ENCODE measurements at places on chromosomes 3 and 15. TPM values are rescaled to one million over a fixed set of nuclear protein-coding genes. Genes with fewer than 3 reads are reported as not detected.

IGSF10 gene
- 0.32 TPM for total RNA-seq

LRRC58 gene
- 25.5 TPM for total RNA-seq

SLC28A2 gene
- total RNA-seq = not detected

SERINC4 gene
- total RNA-seq = 0.08 TPM

CXCR6 gene
- not detected for total RNA-seq

MUSTN1 gene
- total RNA-seq = not detected

BSN gene
- 0.57 TPM for total RNA-seq

UBR1 gene
- total RNA-seq = 32.2 TPM

CACNA1D gene
- total RNA-seq = 4.3 TPM

THOC7 gene
- 87.1 TPM for total RNA-seq

C3orf22 gene
- total RNA-seq = not detected

RTP1 gene
- not detected for total RNA-seq

CYP8B1 gene
- total RNA-seq = 0.11 TPM

PAK2 gene
- 26.5 TPM for total RNA-seq

CPLX3 gene
- total RNA-seq = 0.08 TPM

RHCG gene
- total RNA-seq = not detected

DUOXA1 gene
- not detected for total RNA-seq

ERICH6 gene
- total RNA-seq = not detected

WDR49 gene
- total RNA-seq = not detected

CCDC39 gene
- total RNA-seq = not detected

ISLR2 gene
- total RNA-seq = not detected

TUSC7 gene
- not detected for total RNA-seq

PRKCD gene
- 6.9 TPM for total RNA-seq

ARPC4 gene
- total RNA-seq = 200 TPM

MTHFS gene
- 32.2 TPM for total RNA-seq

TRAT1 gene
- total RNA-seq = not detected

TMF1 gene
- 17.9 TPM for total RNA-seq

KY gene
- 0.16 TPM for total RNA-seq

ZMYND10 gene
- 1.9 TPM for total RNA-seq

FGD5 gene
- total RNA-seq = not detected

OXTR gene
- total RNA-seq = 1.1 TPM

CYP1A1 gene
- total RNA-seq = 3.5 TPM

MUC20 gene
- 2.4 TPM for total RNA-seq

POTEB3 gene
- total RNA-seq = not detected

NIPA2 gene
- total RNA-seq = 86.3 TPM

CADM2 gene
- total RNA-seq = 0.21 TPM

ATP13A5 gene
- not detected for total RNA-seq

RETNLB gene
- not detected for total RNA-seq

CCR3 gene
- not detected for total RNA-seq

P2RY12 gene
- not detected for total RNA-seq

WDR93 gene
- not detected for total RNA-seq

CHRNA5 gene
- total RNA-seq = 8.1 TPM

GOLGA8S gene
- not detected for total RNA-seq

DPPA2 gene
- total RNA-seq = 0.64 TPM

ELL3 gene
- total RNA-seq = 1.2 TPM

LNP1 gene
- total RNA-seq = 3.8 TPM

GATM gene
- total RNA-seq = 1.3 TPM

SI gene
- not detected for total RNA-seq

Measured in A375 (cell line).